ENCODE measurements at places on chromosomes 6 and 20.

GRCh38 chr20:49284818-49285217 lies 7.0 kb upstream of the ZNFX1 start:
- no peak overlapping the region for H3K4me3 ChIP-seq
- H3K27ac ChIP-seq: no peak overlapping the region
- H3K4me1 ChIP-seq: no peaks in the 10 kb centered on the region
- H3K36me3 ChIP-seq: peaks cover 98% of the 10 kb centered on the region

DNA sequence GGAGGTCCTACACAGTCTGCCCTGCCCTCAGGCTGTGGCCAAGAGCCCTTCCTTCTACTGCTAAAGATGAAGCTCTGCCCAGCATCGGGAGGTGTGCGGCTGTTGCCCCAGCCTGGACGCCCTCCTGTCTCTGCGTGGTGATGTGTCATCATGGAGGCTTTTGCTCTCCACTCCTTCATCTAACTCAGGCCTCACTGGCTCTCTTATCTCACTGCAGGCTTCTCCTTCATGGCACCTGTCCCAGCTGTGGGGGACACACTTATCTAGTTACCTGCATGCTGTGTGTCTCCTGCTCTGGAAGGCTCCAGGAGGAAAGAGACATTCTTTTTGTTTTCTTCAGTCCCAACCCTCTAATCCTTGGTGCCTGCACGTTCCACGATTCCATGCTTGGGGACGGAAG lies 89.1 kb downstream of the PSMG4 start:
- H3K4me1 ChIP-seq: no peaks in the 10 kb centered on the region
- peaks cover 11% of the 10 kb centered on the region for H3K27me3 ChIP-seq
- H3K4me3 ChIP-seq: no peak overlapping the region
- no peak for DNase-seq
- H3K27ac ChIP-seq: no peak overlapping the region

DNA sequence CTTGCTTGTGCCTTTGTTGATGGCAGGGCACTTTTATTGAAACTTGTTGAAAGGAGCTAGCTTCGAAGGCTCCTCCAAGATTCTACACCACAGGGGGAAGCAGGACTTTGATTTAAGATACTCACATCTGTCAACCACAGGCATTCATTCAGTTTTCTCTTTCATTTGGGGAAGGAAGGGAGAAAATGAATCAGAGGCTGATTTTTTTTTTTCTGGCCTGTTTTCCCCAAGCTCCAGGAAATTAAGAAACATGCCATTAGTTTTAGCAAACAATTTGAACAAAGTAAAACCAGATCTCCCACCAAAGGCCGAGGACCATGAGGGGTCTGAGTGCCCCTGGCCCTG lies 8.7 kb upstream of the APCDD1L start:
- H3K4me3 ChIP-seq: no peak overlapping the region
- H3K27me3 ChIP-seq: peaks cover 6% of the 10 kb centered on the region
- no peaks in the 10 kb centered on the region for H3K36me3 ChIP-seq
- H3K27ac ChIP-seq: no peak overlapping the region
- no peaks in the 10 kb centered on the region for H3K4me1 ChIP-seq
- DNase-seq: no peak

GRCh38 chr6:163170294-163170883 lies 244.1 kb upstream of the QKI start:
- no peak overlapping the region for H3K4me3 ChIP-seq
- no peaks in the 10 kb centered on the region for H3K4me1 ChIP-seq
- no peaks in the 10 kb centered on the region for H3K27me3 ChIP-seq
- H3K27ac ChIP-seq: no peak overlapping the region

GRCh38 chr20:23245553-23246181 lies 104.9 kb upstream of the NXT1 start:
- no peaks in the 10 kb centered on the region for H3K36me3 ChIP-seq
- peaks cover 16% of the 10 kb centered on the region for H3K27me3 ChIP-seq
- DNase-seq: no peak
- H3K27ac ChIP-seq: no peak overlapping the region
- no peak overlapping the region for H3K4me3 ChIP-seq

DNA sequence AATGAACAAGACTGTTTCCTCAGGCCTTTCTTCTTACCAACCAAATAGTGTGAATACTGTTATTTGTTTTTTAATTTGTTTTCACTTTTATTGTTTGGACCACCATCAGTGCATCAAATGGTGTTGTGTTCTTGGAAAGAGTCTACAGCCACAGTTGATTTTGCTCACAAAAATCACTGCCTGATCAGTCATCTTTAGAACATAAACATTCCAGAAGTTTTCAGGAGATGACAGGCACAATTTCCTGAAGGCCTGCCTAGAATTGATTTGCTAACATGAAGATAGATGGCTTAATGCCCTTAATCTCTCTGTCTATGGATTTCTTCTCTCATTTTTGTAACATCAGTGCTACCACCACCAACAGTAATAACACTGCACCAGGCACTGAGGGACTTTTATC lies 13.5 kb downstream of the IL22RA2 start:
- peaks cover 10% of the 10 kb centered on the region for H3K4me1 ChIP-seq
- no peaks in the 10 kb centered on the region for H3K36me3 ChIP-seq
- no peak overlapping the region for H3K27ac ChIP-seq

- H3K27me3 ChIP-seq: no peaks in the 10 kb centered on the region
- no peak for DNase-seq
- no peak overlapping the region for H3K27ac ChIP-seq
Observed at GRCh38 chr6:122956376-122956775, 39.7 kb upstream of the CLVS2 start.

GRCh38 chr6:46015119-46015968 lies at the start of gene CLIC5:
CLIC5 (minus strand) TSS chr6:46015860; CDS start chr6:46015542, 318 bp downstream.
- no peaks in the 10 kb centered on the region for H3K36me3 ChIP-seq
- H3K4me3 ChIP-seq: peak within 1 kb of the TSS; percentile 77
- no peak for DNase-seq
- H3K27ac ChIP-seq: peak within 1 kb of the TSS; percentile 87

DNA sequence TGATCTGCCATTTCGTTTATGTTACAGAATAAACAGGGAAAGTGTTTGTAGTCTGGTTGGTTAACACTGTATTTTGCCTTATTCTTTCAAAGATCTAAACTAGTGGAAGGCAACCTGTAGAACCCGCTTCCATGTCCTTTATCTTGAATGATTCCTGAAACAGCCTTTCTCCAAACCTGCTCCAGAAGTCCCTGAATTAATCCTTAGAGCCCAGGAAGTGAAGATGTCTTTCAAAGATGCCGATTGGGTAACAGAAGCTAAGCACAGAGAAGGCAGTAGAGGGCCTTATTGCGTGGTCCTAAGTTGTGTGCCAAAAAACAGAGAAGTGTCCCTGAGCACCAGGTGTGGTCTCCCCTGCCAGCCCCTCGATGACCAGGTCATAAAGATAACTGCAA lies 19.2 kb upstream of the ZSCAN16 start:
- H3K27ac ChIP-seq: peak overlapping the region; percentile 81
- no peak for DNase-seq
- peaks cover 2% of the 10 kb centered on the region for H3K4me1 ChIP-seq
- H3K27me3 ChIP-seq: peaks cover 5% of the 10 kb centered on the region

DNA sequence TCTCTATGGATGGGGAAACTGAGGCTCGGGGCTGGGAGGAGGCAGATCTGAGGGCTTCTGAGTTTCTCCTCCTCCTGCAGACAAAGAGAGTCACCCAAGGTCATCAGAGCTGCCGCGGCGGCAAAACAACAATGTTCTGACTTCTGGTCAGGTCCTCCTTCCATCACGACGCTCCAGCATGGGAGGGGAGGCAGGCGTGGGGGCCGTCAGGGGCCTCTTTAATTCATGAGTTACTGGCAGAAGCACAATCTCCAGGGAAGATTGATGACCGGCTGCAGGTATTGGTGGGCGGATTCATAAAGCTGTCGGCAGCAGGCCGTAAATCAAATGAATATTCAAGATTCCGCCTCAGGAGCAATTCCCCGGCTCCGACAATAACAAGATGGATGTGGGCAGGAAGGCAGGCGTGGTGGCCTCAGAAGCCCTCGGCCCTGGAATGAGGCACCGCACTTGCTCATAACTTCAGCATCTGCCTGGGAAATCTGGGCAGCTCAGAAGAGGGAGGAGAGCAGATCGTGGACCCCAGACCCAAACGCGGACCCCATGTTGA lies 19.1 kb downstream of the PCK1 start:
- no peak overlapping the region for H3K27ac ChIP-seq
- H3K4me1 ChIP-seq: no peaks in the 10 kb centered on the region
- no peak overlapping the region for H3K4me3 ChIP-seq
- no peak for DNase-seq
- H3K27me3 ChIP-seq: peaks cover 68% of the 10 kb centered on the region

DNA sequence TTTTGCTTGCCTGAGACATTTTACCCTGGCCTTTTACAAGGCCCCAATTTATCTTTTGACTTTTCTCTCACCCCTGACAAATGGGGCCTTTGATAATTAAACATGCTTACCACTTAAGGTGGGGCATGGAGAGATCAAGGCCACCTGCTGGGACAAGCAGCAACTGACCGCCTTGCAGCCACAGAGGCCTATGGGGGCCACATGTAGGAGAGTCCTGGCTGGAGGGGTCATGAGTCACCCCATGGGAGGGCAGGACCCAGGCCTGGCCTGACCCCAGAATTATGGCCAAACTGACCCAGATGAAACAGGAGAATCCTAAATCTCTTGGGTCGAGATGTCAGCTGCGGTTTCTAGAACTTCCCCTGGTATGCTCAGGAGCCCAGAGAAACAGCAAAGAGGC lies 8.5 kb upstream of the OCSTAMP start:
- peaks cover 14% of the 10 kb centered on the region for H3K27me3 ChIP-seq
- H3K36me3 ChIP-seq: no peaks in the 10 kb centered on the region
- DNase-seq: no peak
- no peak overlapping the region for H3K4me3 ChIP-seq
- H3K27ac ChIP-seq: no peak overlapping the region
- H3K4me1 ChIP-seq: no peaks in the 10 kb centered on the region

- H3K27me3 ChIP-seq: no peaks in the 10 kb centered on the region
- H3K4me1 ChIP-seq: no peaks in the 10 kb centered on the region
- no peak for DNase-seq
- no peak overlapping the region for H3K27ac ChIP-seq
- no peak overlapping the region for H3K4me3 ChIP-seq
- no peaks in the 10 kb centered on the region for H3K36me3 ChIP-seq
Observed at GRCh38 chr20:57559658-57560553, 1.0 kb upstream of the PCK1 start.

DNA sequence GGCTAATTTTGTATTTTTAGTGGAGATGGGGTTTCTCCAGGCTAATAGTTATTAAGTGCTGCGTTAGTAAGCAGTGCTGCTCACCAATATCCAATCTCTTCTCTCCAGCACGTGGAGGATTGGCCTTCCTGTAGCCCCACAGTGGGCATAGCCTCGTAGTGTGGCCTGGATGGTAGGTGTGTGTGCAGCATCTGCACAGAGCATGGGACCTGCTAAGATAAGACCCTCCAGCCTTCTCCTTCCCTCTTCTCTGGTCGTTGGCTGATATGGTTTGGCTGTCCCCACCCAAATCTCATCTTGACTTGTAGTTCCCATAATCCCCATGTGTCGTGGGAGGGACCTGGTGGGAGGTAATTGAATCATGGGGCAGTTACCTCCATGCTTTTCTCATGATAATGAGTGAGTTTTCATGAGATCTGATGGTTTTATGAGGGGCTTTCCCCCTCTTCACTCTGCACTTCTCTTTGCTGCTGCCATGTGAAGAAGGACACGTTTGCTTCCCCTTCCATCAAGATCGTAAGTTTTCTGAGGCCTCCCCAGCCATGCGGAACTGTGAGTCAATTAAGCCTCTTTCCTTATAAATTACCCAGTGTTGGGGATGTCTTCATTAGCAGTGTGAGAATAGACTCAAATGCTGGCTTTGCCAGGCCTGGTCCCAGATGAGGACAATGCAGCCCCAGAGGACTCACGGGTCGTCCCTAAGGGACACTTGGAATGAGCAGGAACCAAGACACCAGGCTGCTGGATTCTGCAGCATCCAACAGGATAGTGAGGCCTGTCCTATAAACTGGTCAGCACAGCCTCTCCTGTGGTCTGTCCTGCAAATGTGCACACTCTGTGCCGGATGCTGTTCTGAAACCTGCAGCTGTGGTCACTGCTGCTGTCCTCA lies 63.4 kb upstream of the AFDN start:
- no peaks in the 10 kb centered on the region for H3K36me3 ChIP-seq
- H3K27ac ChIP-seq: no peak overlapping the region
- no peaks in the 10 kb centered on the region for H3K27me3 ChIP-seq
- H3K4me3 ChIP-seq: no peak overlapping the region

DNA sequence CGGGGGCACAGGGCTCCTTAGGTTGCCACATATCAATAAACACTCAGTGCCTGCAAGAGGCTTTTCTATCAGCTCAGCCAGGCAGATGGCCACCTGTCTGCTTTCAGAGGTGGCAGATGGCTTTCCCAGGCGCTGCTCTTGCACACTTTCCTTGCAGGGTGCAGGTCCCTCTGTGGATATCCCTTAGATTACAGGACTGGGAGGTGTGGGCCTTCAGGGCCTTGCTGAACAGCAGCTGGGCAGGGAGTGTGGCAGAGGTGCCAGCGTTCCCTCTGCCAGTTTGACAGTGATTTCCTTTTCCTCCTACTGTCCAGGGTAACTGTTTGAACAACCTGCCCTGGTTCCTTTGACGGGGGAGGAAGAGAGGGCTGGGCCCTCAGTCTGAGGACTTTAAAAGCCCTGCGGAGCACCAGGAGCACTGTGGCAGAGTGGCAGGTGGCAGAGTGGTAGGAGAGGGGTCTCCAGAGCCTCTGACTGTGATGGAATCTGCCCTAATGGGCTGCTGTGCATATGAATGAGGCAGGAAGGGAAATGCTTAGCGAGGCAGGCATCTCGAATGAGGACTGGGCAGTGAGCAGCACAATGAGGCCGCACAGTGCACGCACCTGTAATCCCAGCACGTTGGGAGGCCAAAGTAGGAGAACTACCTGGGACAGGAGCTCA lies 34.2 kb downstream of the ABHD12 start:
- no peak overlapping the region for H3K4me3 ChIP-seq
- H3K27ac ChIP-seq: no peak overlapping the region
- no peak for DNase-seq
- H3K27me3 ChIP-seq: no peaks in the 10 kb centered on the region

GRCh38 chr20:23420943-23421931 lies at the start of gene NAPB:
NAPB (minus strand) TSS chr20:23421488; CDS start chr20:23421402, 86 bp downstream.
- H3K27me3 ChIP-seq: no peaks in the 10 kb centered on the region
- peak within 1 kb of the TSS; percentile 75 for H3K4me3 ChIP-seq
- DNase-seq: peak; percentile 92

DNA sequence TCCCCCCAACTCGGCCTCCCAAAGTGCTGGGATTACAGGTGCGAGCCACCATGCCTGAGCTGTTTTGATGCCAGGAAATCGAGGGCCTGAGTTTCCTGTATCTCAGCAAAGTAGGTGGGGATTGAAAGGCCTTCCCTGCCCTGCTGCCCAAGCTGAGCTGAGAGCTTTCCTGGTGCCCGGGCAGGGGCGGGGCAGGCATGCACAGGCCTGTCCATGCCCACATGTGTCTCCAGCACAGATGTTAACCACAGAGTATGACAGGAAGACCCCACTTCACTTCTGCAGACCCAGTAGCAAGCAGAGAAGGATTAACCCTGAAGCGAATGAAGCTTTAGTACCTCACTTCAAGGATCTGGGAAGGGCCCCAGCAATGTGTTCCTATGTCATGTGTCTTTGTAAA lies 66.0 kb downstream of the GPR6 start:
- no peak for DNase-seq
- no peaks in the 10 kb centered on the region for H3K36me3 ChIP-seq
- no peak overlapping the region for H3K27ac ChIP-seq

All from T-cell (primary cell).